Natural killer cell (primary cell): ENCODE measurements at places on chromosomes 3 and 15. TPM values are rescaled to one million over a fixed set of nuclear protein-coding genes. Genes with fewer than 3 reads are reported as not detected.

The COL6A5 gene
- total RNA-seq: not detected

The ZNF860 gene
- 0.10 TPM for total RNA-seq

The COLQ gene
- 60.7 TPM for total RNA-seq

The UNC13C gene
- not detected for total RNA-seq

The PIF1 gene
- 6.2 TPM for total RNA-seq

The CCNB2 gene
- total RNA-seq: 1.1 TPM

The WNT7A gene
- not detected for total RNA-seq

The CPN2 gene
- not detected for total RNA-seq

The CLDN18 gene
- not detected for total RNA-seq

The CTXN2 gene
- not detected for total RNA-seq

The CCDC13 gene
- 0.47 TPM for total RNA-seq

The CMC1 gene
- 136 TPM for total RNA-seq

The UACA gene
- total RNA-seq: 2.1 TPM

The SLC51B gene
- total RNA-seq: not detected
